Memory B cell (primary cell): ENCODE measurements at places on chromosomes 13 and 19.

- no peak for DNase-seq
Observed at GRCh38 chr19:5364674-5365073, 24.1 kb upstream of the PTPRS start.

GRCh38 chr19:47651691-47652090 lies 42.8 kb downstream of the BICRA start:
- DNase-seq = no peak

DNA sequence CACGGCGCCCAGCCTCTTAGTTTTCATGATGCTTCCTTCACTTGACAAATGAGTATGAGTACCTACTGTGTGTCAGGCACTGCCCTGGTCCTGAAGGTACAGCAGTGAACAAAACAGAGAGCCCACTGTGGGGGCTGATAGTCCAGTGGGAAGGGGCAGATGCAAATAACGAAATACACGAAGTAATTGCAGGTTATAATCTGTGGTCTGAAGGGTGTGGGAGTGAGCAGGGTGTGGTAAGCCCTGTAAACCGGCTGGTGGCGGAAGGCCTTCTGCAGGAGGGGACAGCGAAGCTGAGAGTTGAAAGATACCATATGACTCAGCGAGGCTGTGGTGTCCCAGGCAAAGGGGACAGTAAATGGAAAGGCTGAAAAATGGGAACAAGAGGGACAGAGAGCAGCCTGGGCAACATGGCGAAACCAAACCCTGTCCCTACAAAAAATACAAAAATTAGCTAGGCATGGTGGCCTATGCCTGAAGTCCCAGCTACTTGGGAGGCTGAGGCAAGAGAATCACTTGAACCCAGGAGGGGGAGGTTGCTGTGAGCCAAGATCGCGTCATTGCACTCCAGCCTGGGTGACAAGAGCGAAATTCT lies 60.5 kb downstream of the MAP4K1 start:
- no peak for DNase-seq

GRCh38 chr19:54439174-54439851 lies 9.7 kb upstream of the LENG8 start:
- no peak for DNase-seq

DNA sequence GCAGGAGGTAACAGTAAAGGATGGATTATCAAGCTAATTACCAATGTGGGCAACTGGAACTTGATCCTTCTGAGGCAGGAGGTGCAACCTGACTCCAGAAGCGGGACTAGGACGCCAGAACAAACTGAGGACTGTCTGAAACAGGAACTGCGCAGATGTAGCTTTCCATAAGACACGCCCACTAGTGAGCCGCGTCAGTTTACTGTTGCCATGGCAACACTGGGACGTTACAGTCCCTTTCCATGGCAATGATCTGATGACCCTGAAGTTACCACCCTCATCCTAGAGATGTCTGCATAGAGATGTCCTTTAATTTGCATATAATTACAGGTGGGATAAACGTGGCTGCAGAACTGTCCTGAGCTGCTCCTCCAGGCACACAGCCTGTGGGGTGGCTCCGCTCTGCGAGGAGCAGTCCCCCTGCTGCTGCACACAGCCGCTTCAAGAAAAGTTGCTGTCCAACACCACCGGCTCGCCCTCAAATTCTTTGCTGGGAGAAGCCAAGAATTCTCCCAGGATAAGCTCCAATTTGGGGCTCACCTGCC lies 816.6 kb downstream of the UQCRFS1 start:
- no peak for DNase-seq

- no peak for DNase-seq
Observed at GRCh38 chr13:104841110-104841509, 1694.4 kb downstream of the EFNB2 start.

DNA sequence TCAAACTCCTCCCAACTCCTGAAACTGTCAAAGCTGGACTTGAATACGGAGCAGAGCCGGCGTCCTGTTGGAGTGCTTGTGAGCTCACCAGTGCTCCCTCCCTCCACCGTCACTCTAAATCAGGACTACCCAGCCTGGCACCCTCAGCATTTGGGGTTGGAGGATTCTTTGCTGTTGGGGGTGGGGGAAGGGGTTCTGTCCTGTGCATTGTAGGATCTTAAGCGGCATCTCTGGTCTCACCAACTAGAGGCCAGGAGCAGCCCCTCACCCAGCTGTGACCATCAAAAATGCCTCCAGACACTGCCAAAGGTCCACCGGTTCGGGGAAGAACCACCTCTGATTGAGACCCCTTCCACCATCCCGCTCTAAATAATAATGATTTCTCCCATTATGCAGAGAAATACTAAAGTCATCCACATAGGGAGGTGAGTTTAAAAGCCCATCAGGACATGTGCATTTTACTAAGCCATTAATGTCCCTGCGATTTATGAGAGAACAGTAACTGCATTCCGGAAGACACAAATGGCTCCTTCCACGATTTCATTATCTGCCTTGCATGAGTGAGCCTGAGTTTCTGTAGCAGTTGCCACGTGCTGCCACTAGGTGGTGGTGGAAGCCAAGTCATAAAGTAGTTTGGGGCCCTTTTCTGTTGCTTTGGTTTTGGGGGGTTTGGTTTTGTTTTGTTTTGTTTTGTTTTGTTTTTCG lies 16.1 kb upstream of the USP29 start:
- peak; percentile 46 for DNase-seq

- DNase-seq = no peak
Observed at GRCh38 chr19:54206831-54207177, 6.1 kb downstream of the RPS9 start.

- DNase-seq = no peak
Observed at GRCh38 chr19:13640611-13641010, 123.7 kb upstream of the MRI1 start.

DNA sequence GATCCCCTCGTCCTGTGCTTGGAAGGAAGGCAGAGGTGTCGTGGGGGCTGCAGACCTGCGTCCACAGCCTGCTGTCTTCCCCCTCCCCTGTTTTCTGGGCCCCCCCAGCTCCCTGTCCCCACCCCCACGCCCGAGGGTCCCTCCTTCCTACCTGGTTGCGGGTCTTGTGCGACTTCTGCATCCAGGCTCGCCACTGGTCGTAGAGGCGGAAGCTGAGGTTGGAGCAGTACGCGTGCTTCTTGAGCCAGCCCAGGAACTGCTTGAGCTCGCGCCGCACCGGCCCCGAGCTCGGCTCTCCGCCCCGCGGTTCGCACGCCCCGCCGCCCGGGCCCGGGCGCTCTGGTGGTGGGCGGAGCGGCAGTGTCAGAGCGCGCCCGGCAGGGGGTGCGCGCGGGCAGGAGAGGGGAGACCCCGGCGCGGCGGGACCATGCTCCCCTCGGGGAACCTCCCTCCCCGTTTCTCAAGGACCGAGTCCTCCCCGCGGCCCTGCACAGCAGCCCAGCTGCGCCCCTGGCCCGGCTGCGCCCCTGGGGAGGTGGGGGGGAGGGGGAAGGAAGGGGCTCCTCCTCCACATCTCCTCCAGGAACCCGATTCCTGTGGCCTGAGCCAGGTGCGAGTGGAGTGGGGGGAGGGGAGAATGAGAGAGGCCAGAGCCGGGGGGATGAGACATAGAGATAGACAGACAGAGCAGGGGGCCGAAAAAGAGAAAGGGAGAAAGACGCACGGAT lies 5.7 kb downstream of the REX1BD start:
- peak; percentile 70 for DNase-seq

- no peak for DNase-seq
Observed at GRCh38 chr13:40429706-40430545, 236.5 kb downstream of the FOXO1 start.

GRCh38 chr13:72122661-72123255 lies 255.8 kb upstream of the DACH1 start:
- DNase-seq = no peak

DNA sequence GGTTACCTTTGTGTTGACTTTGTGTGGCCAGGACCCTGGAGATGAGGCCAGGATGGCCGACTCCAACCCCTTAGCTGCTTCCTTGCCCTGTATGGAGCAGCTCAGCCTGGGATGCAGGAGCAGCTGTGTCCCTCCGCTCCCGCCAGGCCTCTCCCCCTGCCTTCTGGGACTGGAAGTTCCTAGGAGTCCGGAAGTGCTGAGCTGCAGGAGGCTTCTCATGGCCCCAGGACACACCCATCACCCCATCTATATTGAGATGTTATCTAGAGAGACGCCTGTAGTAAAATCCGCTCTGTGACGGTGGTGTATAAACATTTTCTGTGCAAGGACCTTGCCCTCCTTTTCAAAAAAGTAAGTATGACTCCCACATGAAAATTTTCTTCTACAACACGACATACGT lies 27.0 kb downstream of the WTIP start:
- DNase-seq = no peak

GRCh38 chr13:92172191-92172590 lies 773.8 kb downstream of the GPC5 start:
- no peak for DNase-seq

GRCh38 chr19:13347367-13347766 lies 158.9 kb downstream of the CACNA1A start:
- DNase-seq = no peak

DNA sequence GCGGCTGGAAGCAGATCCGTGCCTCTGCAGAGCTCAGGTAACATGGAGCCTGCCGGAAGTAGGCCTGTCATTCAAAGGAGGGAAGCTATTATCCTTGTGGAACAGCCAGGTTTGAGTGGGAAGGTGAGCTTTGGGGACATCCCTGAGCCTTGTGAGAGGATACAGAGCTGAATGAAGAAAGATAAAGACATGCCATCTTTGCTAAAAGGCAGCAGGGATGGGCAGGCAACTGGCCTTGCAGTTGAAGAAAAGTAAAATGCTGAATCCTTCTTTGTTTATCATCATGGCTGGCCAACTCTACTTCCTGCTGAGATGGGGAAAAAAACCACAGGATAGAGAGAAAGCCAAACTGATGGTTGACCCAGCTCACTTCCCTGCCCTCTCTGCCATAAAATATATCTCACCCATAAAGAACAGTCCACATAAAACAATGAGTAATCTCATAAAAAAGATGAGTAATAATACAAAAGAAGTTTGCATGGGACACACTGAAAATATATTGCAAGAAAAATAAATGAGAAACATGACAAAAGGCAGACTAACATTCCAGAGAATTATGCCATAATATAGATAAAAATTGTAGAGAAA lies 226.3 kb downstream of the DLEU7 start:
- no peak for DNase-seq

DNA sequence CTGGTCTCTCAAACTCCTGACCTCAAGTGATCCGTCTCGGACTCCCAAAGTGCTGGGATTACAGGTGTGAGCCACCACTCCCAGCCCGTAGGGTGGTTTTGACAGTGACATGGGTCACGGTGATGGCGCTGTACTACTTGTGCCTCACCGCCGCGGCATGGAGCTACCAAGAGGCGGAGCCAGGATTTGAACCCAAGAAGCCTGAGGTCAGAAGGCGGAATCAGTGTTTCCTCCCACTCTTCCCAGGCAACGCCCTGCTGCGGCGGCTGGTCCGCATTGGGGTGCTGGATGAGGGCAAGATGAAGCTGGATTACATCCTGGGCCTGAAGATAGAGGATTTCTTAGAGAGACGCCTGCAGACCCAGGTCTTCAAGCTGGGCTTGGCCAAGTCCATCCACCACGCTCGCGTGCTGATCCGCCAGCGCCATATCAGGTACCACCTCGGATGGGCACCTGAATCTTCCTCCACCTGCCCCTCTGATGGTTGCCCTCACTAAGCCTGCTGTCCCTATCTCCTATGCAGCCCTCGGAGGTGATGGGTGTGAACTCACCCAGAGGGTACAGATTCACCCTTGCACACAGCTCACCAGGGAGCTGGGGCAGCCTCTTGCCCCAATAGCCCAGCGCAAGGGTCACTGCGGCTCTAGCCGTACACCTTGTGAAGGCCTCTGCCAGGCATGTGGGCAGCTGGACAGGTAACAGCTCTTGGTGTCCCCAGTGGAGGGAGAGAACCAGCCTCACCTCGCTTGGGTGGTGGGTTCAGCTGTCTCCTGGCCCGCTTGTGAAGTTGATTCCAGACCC lies 5.6 kb downstream of the RPS9 start:
- no peak for DNase-seq

GRCh38 chr19:48689449-48689848 lies 6.3 kb upstream of the FUT2 start:
- DNase-seq = no peak

DNA sequence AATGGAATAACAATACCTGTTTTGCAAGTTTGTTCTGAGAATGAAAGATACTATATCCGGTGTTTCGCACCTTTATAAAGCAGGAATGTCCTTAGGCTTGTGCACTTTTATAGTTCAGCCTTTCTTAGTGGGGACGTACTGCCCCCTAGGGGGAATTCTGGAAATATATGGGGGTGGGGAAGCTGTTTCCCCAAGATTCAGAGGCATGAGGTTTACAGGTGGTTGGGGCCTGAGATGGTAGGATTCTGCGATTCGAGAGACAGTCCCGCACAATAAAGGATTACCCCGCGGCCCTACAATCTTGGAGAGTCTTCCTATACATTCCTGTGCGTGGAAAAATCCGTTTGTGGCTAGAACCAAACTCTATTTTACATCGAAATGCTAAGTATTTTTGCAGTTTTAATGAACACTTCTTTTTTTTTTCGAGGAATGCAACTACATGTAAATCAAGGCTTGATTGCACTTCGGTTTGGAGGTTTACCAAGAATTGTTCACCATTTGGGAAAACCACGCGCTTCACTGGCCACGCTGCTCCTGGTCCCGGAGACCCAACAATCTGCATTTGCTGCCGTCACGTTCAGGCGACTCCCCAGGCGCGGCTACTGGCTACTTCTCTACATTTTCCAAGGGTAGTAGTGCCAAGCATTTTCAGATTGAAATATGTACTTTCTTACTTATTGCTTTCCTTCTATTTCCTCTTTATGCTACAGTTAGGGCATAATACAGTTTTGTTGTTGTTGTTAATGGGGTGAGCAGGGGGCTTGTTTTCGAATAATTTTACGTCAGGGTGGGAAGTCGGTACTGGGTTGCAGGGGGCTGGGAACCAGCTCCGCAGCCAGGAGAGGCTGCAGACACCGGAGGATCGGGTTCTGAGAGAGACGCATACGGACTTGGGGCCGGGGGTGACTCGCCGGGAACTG lies 830 bp downstream of the NEK5 start:
- peak; percentile 59 for DNase-seq

DNA sequence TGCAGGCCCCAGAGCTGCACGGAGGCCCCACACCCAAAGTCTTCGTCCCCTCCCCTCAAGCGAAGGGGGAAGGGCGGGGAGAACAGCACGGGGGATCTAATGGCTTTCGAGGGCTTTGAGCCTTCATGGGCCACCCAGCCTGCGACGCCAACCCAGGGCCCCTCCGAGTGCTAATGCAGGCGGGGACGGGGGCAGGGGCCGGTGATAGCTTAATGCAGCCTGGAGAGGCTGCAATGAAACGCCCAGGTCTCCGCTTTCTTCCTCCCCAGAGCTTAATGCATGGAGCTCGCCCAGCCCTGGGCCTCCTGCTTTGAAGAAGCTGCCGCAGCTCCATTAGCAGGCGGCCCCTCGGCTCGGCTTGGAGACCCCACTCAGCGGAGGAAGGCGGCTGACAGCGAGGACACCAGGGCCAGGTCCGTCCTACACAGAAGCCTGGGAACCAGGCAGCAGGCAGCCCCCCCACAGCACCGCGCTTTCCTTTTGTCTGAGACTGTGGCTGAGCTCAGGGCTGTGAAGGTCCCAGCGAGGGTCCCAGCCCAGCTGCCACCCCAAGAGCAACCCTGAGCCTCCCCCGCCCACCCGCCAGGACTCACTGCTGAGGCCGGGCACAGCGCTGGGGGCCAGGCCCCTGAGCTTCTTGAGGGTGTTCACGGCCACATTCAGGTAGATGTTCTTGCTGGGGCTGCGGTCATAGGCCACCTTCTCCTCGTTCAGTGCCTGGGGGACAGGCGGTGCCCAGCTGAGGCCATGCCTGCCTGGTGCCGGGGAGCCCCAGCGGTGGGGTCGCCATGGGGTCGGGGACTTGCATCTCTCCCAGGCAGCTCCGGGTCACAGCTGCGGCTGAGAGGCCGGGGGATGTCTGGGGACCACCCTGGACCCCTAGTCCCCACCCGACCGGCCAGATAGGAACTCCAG lies 7.5 kb upstream of the ATP8B3 start:
- DNase-seq = no peak
